ENCODE measurements at places on chromosomes 2 and 18. TPM values are rescaled to one million over a fixed set of nuclear protein-coding genes. Genes with fewer than 3 reads are reported as not detected.

ST8SIA3 gene
- total RNA-seq, result not detected

SATB2 gene
- total RNA-seq, result 2.2 TPM

MYOM1 gene
- total RNA-seq, result 337 TPM

ACVR2A gene
- total RNA-seq, result 12.9 TPM

AMER3 gene
- not detected for total RNA-seq

Measured in right cardiac atrium (tissue), 5 donors.